ENCODE measurements at places on chromosomes 4 and X.

GRCh38 chr4:144456196-144456595, 189.8 kb upstream of the HHIP start:
- no peak for DNase-seq

GRCh38 chr4:41432881-41433280, 105.1 kb upstream of the LIMCH1 start:
- no peak for DNase-seq

- no peak for DNase-seq
These were observed 19.5 kb downstream of the CNGA2 start for GRCh38 chrX:151754047-151754429.

DNA sequence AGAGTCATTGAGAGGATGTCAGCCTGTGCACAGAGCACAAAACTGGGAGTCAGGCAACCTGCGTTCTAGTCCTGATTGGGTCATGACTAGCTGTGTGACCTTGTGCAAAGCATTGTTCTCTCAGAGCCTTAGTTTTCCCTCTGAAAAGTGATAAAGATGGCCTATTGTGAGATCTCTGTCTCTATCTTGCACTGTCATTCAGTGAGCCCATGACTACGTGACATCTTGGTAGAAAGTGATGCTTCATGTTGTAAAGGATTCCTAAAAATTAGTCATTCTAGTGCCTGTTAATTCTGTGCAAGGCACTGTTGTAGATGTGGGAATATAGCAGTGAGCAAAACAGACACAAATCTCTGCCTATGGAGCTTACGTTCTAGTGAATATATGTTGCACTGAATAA, 2.5 kb downstream of the PGRMC1 start:
- no peak for DNase-seq

- DNase-seq: no peak
These were observed 526.6 kb downstream of the C4orf33 start for GRCh38 chr4:129622566-129622965.

GRCh38 chrX:97399400-97399799, 515.7 kb downstream of the RPA4 start:
- DNase-seq: no peak

GRCh38 chr4:24794916-24795665, at the start of gene SOD3:
SOD3 (plus strand) TSS chr4:24795573; CDS start chr4:24799522, 3,949 bp downstream.
- DNase-seq: no peak

DNA sequence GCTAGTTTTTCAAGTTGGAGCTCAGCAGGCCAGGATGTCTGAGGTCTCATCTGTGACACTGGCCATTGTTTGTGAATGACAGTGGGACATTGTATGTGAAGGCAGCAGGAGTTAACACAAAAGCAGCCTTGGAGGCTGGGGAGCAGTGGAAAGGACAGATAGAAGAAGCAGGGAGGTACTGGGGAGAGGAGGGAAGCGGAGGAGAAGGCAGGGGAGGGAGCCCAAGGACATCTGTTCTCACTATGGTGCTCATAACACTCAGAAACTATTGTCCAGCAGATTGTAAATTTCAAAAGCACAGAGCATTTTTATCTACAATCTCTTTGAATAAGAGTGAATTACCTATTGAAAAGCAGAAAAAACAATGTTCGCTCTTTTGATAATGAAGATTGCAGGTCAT, 253.6 kb upstream of the DIPK2B start:
- DNase-seq: no peak

- no peak for DNase-seq
These were observed 230.2 kb upstream of the STK26 start for GRCh38 chrX:131792789-131793462.

DNA sequence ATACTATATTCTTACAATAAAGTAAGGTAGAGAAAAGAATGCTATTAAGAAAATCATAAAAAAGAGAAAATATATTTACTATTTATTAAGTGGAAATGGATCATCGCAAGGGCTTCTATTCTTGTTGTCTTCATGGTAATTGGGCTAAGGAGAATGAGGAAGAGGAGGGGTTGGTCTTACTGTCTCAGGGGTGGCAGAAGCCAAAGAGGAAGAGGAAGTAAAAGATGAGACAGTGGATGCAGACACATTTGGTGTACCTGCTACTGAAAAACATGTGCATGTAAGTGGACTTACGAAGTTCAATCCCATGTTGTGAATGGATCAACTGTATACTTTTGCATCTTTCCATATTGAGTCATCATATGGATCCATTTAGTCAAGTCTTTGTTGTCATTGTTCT, 1502.1 kb upstream of the ADGRL3 start:
- DNase-seq: no peak

GRCh38 chrX:103540145-103540544, 20.9 kb upstream of the RAB40A start:
- no peak for DNase-seq

GRCh38 chr4:16579866-16580265, 318.6 kb downstream of the LDB2 start:
- no peak for DNase-seq

DNA sequence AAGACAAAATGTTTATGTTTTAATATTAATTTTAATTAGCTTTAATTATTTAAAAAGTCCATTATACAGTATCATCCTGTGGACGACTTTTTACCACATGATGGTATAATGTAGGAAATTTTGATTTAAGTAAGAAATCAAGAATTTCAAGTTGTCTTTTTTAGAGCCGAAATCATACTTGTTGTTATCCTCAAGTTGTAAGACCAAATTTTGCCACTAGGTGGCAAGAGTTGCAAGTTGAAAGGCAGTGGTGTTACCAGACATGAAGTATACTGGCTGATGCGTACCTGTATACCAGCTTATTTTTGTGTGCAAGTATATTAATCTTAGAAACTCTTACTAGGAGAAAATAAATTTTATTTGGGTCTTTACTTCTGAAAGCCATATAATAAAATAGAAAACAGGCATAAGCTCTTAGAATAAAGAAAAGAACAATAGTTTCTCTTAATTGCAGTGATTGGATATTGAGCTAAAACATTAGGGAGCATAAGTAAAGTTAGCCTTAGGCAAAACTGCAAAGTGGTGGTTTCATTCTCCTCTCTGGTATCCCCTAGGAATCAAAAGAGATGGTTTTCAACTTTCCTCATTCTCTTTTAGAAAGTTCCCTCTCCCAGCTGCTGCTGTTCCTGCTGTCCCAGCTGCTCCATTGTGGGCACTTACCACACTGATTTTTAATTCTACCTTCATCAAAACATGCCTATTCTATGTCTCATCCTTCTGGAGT, 118.0 kb upstream of the WDFY3 start:
- peak; percentile 31 for DNase-seq

DNA sequence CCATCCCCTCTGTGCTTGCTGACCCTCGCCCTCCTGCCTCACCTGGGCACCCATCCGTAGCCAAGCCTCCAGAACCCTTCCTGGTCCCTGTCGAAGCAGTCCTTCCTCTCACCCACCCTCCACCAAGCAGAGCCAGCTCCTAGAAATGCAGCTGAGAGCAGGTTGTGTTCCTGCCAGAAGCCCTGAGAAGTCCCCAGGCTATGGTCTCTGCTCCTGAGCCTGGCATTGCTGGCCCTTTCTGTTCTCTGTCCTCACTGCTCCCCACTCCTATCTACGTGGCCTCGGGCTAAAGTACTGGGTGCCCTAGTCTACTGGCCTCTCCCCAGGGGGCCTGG, 2.1 kb upstream of the CPZ start:
- no peak for DNase-seq

GRCh38 chr4:35105486-35105885, 1138.8 kb downstream of the ARAP2 start:
- no peak for DNase-seq

GRCh38 chr4:139042981-139043460, 27.4 kb downstream of the NOCT start:
- DNase-seq: no peak

DNA sequence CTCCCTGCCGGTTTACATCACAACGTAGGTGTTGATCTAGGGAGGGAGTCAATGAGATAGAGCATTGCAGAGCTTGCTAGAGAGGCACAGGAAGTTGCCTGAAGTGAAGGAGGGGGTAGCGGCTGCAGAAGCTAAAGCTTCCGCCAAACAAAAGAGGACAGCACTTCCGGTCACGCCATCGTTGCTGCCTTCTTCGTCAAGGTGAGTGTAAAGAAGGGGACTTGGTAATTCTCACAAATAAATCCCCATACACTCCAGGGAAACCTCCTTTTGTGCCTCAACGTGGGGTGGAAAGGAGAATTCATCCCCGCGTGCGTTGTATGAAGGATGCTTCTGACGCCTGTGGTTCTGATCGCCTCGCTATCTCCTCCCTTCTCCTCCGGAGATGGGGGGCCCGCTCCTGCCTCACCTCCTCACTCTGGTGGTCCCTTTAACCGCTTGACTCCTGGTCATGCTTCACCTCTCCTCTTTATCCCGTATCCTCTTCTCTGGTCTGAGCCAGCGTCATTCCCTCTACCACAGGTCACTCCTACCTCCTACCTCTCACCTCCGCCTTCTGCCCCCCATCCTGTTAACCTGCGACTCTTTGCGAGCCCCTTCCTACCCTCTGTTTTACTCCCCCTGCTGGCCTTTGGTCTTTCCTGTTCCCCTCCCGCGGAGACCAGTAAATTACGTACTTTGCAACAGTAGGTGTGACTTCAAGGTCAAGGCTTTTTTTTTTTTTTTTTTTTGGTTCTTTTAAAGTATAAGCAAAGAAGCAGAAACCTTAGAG, 59.9 kb downstream of the GSPT2 start:
- DNase-seq: peak; percentile 76

GRCh38 chr4:37872310-37872988, 18.4 kb upstream of the TBC1D1 start:
- no peak for DNase-seq
